Stimulated activated CD4-positive, alpha-beta T cell treated with anti-CD3 and anti-CD28 coated beads, Interleukin-4, amount 100 ng/mL, for 4 hours (primary cell): ENCODE measurements at places on chromosomes 2 and 18.

- DNase-seq = no peak
Observed at GRCh38 chr2:16123421-16123820, 183.1 kb downstream of the MYCN start.

DNA sequence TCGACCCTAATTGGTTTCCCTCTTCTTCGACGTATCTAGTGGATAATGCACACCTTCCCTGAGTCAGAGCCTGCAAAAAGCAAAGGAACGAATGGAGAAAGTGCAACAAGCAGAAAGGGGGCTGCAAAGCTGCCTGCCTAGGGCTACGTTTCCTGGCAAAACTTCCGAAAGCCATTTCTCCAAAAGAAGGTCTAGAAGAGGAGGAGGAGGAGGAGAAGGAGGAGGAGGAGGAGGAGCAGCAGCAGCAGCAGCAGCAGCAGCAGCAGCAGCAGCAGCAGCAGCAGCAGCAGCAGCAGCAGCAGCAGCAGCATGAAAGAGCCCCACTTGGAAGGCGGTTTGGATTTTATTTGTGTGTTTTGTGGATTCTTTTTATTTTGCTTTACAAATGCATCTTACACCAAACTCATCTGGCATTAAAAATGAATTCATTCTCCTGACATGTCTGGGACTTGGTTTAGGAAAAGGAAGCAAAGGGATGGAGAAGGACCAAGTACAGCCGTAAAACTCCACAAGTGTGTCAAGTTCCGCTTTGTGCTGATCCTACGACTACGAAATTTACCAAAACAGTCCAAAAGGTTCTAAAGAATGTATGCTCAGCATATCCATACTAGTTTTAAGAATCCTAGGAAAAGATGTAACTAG, 2.0 kb downstream of the TCF4 start:
- DNase-seq = no peak

GRCh38 chr2:124625561-124625960, 600.5 kb downstream of the CNTNAP5 start:
- no peak for DNase-seq

- DNase-seq = no peak
Observed at GRCh38 chr2:147512206-147512605, 332.6 kb upstream of the ACVR2A start.

DNA sequence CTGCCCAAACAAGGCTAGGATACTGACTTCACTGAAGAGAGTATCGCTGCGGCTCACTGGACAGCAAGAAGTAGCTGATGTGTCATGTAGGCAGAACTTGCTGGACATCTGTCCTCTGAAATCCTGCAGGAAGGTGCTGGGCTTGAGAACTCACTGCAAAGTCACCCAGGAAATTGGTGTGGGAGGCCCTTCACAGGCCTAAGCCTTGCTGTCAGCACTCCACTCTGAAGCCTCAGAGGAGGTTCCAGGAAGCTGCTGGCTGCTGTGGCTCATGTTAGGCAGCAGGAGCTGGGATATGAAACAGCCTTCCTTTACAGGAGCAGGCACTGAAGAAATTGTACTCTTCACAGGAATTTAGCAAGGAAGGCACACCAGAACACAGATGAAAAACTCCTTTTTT, 88.3 kb upstream of the CCDC68 start:
- DNase-seq = no peak

DNA sequence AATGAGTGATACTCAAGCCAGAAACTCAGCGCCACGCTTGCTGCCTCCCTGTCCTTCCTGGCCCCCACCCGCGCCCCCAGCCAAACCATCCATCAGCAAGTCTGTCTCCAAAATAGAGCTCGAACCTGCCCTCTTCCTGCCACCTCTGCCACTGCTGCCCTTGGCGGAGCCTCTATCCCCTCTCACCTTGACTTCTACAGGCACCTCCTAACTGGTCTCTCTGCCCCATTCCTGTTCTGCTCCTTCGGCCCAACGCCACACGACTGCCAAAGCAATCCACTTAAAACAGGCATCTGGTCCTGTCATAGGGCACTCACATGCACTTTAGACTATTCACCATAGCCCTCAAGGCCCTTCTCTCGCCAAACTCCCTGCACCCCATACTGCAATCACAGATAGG, 210.3 kb upstream of the SMAD2 start:
- no peak for DNase-seq
